ENCODE measurements at places on chromosomes 12 and 14. TPM values are rescaled to one million over a fixed set of nuclear protein-coding genes. Genes with fewer than 3 reads are reported as not detected.

GRCh38 chr12:80056232-80056631 is 43.1 kb upstream of the OTOGL start:
- DNase-seq, result no peak
- no peak overlapping the region for H3K4me3 ChIP-seq
- no peaks in the 10 kb centered on the region for H3K4me1 ChIP-seq
- no peaks in the 10 kb centered on the region for H3K27me3 ChIP-seq

DNA sequence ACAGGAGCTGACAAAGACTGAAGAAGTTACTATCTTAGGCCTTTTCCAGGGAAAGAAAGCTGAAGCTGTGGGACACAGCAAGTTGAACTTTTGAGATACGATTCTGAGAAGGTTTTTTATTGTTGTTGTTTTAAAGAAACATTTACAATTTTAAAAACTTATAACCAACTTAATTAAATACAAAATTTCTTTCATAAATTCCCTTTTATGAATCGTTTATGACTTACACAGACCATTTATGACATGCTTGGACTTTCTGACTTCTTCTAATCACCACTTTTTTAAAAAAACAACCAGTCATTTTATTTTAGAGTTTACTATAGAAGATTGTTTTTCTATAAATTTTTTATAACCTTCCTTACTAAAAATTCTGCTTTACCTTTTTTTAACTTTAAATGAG is 68.7 kb downstream of the DHRS2 start:
- H3K36me3 ChIP-seq, result peaks cover 1% of the 10 kb centered on the region
- no peak for DNase-seq
- H3K4me3 ChIP-seq, result no peak overlapping the region

DNA sequence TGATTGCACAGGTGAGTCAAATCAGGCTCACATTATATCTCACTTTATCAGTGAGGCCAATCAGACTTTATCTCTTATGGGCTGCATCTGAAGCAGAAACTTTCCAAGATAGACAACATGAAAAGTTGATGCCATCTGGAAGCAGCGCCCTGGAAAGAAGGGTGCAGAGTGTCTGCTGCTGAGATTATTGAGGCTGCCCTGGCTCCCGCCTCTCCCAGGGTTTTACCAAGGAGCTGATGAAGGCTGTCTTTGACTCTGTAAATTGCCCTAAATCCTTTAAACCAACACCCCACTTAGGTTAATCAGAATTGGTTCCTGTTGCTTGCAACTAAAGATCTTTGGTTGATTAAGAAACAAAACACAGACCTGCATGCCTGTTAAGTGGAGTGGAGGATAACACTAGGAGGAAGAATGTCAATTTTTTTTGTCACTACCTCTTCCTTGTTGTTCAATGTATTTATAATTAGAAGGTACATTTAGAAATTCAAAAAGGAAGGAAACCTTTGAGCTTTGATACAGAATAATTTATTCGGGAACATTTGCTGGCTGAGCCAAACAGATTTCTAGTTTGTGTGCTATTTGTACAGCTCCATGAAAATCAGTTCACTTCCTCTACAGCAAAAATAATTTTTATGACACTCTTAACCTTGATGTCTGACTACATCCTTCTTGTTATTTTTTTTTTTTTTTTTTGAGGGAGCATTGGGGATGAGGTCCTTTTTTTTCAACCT is 104.1 kb downstream of the VEZT start:
- no peaks in the 10 kb centered on the region for H3K4me1 ChIP-seq
- H3K4me3 ChIP-seq, result no peak overlapping the region
- H3K27me3 ChIP-seq, result peaks cover 8% of the 10 kb centered on the region
- no peak overlapping the region for H3K27ac ChIP-seq

DNA sequence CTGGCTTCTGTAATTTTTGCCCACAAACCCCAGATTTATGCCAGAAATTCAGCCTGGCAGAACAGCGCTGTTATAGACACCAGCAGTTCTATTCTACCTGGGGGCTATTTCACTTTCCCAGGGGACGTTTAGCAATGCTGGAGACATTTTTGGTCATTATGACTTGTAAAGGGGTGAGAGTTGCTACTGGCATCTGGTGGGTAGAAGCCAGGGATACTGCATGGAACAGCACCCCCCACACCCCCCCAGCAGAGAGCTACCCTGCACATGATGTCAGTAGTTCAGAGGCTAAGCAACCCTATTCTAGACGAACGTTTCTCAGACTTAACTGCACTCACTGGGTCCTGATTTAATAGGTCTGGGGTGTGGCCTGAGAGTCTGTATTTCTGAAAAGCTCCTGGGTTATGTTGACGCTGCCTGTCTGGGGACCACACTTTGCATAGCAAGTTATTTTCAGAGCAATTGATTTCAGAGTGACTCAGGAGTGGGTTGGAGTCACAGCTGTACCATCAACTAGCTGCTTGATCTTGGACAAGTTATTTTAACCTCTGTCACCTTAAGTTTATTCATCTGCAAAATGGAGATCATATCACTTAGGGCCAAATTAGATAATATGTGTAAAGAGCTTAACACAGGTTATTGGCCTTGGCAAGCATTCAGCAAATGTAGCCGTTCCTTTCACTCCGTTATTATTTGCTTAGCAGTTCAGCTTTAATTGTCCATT is 48.5 kb downstream of the CHST11 start:
- H3K27me3 ChIP-seq, result no peaks in the 10 kb centered on the region
- H3K4me3 ChIP-seq, result no peak overlapping the region
- peaks cover 66% of the 10 kb centered on the region for H3K4me1 ChIP-seq

Gene RDH11
- total RNA-seq, result 55.5 TPM

Gene TPPP2
- total RNA-seq, result not detected

- peak; percentile 60 for DNase-seq
- peaks cover 32% of the 10 kb centered on the region for H3K36me3 ChIP-seq
- peaks cover 43% of the 10 kb centered on the region for H3K4me1 ChIP-seq
- H3K27ac ChIP-seq, result peak overlapping the region; percentile 100
- peak overlapping the region; percentile 100 for H3K4me3 ChIP-seq
These were observed 1.7 kb upstream of the SELPLG start for GRCh38 chr12:108635201-108635996.

Gene RNASE1
- 4.5 TPM for total RNA-seq

DNA sequence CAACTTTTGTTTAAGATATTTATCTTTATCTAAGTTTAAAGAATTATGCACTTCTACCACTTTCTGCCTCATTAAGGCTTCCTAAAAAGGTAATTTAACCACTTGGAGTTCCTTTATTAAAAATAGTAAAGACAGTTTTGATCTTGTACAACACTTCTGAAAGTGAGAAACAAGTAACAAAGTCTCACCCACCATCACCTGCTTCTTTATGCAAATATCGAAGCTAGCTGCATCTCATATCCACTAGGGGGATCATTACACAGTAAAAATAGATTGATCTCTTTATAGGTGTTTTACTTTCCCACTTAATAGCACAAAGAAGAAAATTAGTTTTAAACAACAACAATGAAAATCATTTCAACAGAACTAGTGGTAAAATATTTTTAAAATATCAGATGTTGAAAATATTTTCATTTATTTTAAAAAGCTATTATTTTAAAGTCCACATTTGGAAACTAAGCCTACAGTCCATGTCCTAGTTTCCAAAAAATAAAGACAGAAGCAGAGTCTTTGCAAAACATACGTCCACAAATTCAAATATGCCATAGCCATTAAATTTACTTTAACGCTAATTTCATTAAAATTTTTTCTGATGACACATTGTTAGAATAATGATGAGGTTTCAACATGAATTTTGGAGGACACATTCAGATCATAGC is 160.0 kb upstream of the SOX5 start:
- no peak for DNase-seq
- no peaks in the 10 kb centered on the region for H3K4me1 ChIP-seq
- H3K27ac ChIP-seq, result no peak overlapping the region
- H3K36me3 ChIP-seq, result no peaks in the 10 kb centered on the region
- no peak overlapping the region for H3K4me3 ChIP-seq

DNA sequence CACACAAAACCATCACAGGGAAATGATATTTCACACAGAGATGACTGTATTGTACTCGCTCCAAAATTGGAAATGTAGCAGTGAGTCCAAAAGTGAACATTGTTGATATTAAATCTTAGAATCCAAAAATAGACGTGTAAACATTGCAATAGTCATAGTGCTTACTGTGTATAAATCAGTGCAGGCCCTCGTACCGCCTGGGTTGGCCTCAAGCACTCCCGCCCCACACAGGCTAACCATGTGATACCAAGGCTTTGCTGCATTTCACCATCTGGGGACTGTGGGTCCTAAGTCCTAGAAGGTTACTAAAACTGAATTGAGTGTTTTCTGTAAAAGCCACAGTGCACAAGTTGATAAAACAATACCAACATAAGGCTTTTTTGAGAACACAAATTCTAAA is 107.3 kb downstream of the PPP2R5E start:
- peaks cover 45% of the 10 kb centered on the region for H3K4me1 ChIP-seq
- H3K4me3 ChIP-seq, result peak overlapping the region; percentile 3
- peaks cover 4% of the 10 kb centered on the region for H3K36me3 ChIP-seq
- peak overlapping the region; percentile 60 for H3K27ac ChIP-seq

Gene RIN3
- 80.9 TPM for total RNA-seq

GRCh38 chr12:107594995-107595394 is 90.6 kb upstream of the PWP1 start:
- H3K27ac ChIP-seq, result no peak overlapping the region
- H3K4me1 ChIP-seq, result no peaks in the 10 kb centered on the region
- no peak for DNase-seq
- no peaks in the 10 kb centered on the region for H3K27me3 ChIP-seq
- no peak overlapping the region for H3K4me3 ChIP-seq

Gene CIROP
- not detected for total RNA-seq

- H3K4me1 ChIP-seq, result peaks cover 50% of the 10 kb centered on the region
- no peak for DNase-seq
- no peaks in the 10 kb centered on the region for H3K27me3 ChIP-seq
- peaks cover 2% of the 10 kb centered on the region for H3K36me3 ChIP-seq
- H3K4me3 ChIP-seq, result no peak overlapping the region
These were observed 47.6 kb downstream of the NINJ2 start for GRCh38 chr12:615620-616019.

DNA sequence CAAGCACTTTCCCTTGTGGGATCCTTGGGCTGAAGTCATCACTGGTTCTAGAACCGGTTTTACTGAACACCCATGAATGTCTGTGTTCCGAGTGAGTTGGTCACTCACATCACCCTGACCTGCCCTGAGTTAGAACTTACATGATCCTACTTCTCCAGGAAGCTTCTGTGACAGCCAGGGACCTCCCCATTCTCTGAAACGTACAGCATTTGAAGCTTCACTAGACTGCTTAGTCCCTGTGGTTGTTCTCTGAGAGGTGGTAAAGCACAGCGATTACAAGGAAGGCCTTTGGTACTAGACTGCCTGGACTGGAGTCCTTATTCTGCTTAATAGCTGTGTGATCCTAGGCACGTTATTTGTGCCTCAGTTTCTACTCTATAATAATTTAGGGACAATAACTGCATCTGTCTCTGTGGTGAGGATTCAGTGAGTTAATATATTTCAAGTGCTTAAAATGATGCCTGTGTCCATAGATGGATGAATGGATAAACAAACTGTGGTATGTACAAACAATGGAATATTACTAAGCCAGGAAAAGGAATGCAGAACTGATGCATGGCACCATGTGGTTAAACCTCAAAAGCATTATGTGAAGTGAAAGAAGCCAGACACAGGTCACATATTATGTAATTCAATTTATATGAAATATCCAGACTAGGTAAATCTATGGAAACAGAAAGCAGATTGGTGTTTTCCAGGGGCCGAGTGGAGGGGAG is 54.7 kb upstream of the DDX11 start:
- H3K4me3 ChIP-seq, result no peak overlapping the region
- no peak for DNase-seq
- H3K27ac ChIP-seq, result no peak overlapping the region
- H3K4me1 ChIP-seq, result no peaks in the 10 kb centered on the region

GRCh38 chr14:22929104-22929960 is at the start of gene PRMT5:
TSS of gene PRMT5 (minus strand) at chr14:22929376. CDS start at chr14:22929361, 15 bp downstream.
- DNase-seq, result peak; percentile 88
- H3K27ac ChIP-seq, result no peak within 1 kb of the TSS
- H3K27me3 ChIP-seq, result no peaks in the 10 kb centered on the region
- peaks cover 25% of the 10 kb centered on the region for H3K4me1 ChIP-seq
- H3K4me3 ChIP-seq, result no peak within 1 kb of the TSS
- peaks cover 15% of the 10 kb centered on the region for H3K36me3 ChIP-seq

Gene TAS2R7
- total RNA-seq, result not detected

Gene SYCP3
- 0.94 TPM for total RNA-seq

DNA sequence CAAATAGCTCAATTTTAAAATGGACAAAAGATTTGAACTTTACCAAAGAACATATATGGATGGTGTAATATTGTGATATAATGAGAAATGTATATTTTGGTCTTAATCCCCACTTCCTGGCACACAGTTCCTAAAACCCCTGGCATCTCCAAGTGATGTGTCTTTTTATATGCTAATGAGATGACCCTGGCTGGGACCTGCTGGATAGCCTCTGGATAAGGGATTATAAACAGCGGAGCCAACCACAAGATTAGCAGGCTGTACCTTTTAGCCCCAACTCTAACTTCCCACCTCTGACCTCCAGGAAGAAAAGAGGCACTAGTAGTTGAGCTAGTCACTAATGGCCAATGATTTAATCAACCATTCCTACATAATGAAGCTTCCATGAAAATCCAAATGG is 130.0 kb downstream of the DPF3 start:
- peaks cover 31% of the 10 kb centered on the region for H3K36me3 ChIP-seq
- no peaks in the 10 kb centered on the region for H3K4me1 ChIP-seq
- peaks cover 3% of the 10 kb centered on the region for H3K27me3 ChIP-seq
- no peak overlapping the region for H3K27ac ChIP-seq
- DNase-seq, result no peak

DNA sequence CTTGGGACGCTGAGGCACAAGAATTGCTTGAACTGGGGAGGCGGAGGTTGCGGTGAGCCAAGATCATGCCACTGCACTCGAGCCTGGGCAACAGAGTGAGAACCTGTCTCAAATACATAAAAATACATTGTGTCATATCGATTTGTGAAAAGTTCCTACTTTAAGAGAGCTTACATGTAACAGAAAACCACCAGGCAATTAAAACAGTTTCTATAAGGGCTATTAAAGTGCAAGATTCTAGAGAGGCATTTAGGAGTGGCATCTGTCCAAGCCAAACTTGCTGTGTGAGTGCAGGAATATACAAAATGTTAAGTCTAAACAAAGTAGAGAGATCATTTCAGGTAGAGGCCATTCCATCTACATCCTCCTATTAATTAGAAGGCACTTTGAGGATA is 1.7 kb upstream of the NEK9 start:
- peak overlapping the region; percentile 13 for H3K4me3 ChIP-seq
- no peaks in the 10 kb centered on the region for H3K27me3 ChIP-seq
- peaks cover 15% of the 10 kb centered on the region for H3K36me3 ChIP-seq

Gene TRHDE
- total RNA-seq, result not detected

Data from activated naive CD8-positive, alpha-beta T cell treated with anti-CD3 and anti-CD28 coated beads, Interleukin-2, amount 10 ng/mL, durations not matched to agents 7 days and 5 days (primary cell).